ENCODE measurements at places on chromosomes 5 and 9.

DNA sequence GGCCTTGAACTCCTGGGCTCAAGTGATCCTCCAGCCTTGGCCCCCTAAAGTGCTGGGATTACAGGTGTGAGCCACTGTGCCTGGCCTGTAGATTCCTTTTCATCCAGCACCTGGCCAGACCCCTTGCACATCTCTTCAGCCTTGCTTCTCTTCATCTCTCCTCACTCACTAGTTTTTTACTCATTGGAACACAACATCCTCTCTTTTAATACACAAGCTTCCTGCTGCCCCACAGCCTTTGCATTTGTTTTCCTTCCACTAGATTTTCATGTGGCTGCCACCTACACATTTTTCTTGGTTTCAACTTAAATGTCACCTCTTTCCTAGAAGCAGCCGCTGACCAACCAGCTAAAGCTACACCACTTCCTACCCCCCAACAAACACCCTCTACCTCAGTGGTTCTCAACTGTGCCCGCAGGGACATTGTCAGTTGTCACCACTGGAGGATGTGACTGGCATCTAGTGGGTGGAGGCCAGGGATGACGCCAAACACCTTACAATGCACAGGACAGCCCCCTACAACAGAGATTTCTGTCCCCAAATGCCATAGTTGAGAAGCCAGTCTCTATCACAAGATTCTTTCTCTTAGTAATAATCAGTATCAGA is 33.7 kb downstream of the HAVCR1 start:
- no peak for DNase-seq

DNA sequence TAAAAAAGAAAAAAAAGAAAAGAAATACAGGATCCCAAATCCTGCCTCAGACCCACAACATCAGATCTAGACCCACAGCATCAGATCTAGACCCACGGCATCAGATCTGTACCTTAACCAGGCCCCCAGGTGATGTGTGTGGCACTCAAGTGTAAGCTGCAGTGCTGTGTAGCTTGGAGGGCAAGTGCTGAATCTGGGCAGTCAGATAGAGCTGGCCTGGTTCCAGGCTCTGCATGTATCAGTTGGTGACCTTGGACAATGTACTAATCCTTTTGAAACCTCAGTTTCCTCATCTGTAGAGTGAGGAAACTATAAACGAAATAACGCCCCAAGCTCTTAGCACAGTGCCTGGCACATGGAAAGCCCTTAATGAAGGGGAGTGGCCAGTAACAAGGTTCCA is 16.7 kb downstream of the COL15A1 start:
- no peak for DNase-seq

GRCh38 chr5:97838214-97838613 is 655.2 kb upstream of the RIOK2 start:
- DNase-seq, result no peak

GRCh38 chr5:179866241-179867078 is 7.8 kb upstream of the MRNIP start:
- no peak for DNase-seq

DNA sequence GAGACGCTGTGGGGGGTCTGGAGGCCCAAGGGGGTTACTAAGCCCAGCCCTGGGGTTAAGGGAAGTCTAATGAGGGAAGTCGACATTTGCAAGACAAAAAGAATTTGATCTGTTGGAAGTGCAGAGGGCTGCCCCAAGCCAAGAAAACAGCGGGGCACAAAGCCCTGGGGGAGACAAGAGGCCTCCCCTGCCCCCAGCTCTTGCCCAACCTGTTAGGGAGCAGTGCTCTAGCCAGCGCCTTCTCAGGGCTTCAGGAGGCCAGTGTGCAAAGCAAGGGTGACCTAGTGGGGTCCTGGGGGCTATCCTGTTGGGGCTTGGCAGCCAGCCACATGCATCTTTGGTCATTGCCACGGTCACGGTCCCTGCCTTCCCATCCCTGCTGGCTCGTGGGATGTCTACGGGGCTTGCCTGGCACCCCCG is 25.2 kb downstream of the GFI1B start:
- no peak for DNase-seq

GRCh38 chr5:105754056-105754455 is 1916.7 kb downstream of the EFNA5 start:
- DNase-seq, result no peak

DNA sequence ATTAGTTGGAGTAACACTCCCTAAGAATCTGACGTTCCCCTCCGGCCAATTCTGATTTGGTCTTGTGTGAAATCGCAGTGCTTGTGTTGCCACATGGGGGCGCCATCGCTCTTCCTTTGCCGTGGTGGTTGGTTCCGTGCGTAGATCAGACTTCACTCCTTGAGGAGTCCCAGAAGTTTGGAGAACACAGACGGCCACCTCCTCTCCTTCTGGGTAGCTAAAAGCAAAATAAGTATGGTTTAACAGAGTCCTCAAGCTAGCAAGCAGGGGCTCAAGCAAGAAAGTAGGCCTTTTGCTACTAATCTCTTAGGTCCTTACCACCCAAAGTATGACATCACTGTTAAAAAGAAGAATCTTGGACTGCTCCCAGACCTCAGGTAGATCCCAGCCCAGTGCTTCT is 59.5 kb downstream of the HSPA4 start:
- DNase-seq, result peak; percentile 56

- no peak for DNase-seq
Observed at GRCh38 chr9:110975278-110975677, 63.0 kb downstream of the LPAR1 start.

DNA sequence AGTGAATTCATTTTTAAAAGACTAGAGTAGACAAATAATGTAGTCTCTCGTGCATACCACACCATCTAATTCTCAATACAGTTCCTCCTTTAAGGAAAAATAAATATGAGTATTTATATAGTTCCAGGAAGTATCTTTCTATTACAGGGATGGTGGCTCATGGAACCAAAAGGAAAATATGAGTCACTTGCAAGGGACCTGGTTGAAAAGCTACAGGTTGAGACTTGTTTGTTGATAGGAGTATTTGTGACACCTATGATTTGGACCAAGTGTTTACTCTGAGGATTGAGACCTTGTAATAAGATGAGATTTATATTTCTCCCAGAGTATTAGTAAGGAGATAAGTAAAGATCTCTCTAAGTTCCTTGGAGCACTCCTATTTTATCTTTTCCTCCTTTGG is 67.4 kb downstream of the CDO1 start:
- no peak for DNase-seq

- DNase-seq, result no peak
Observed at GRCh38 chr5:179154991-179155955, 95.1 kb downstream of the ZNF354C start.

GRCh38 chr5:9209846-9210492 is 335.9 kb downstream of the SEMA5A start:
- no peak for DNase-seq

GRCh38 chr5:71836084-71836483 is 117.0 kb downstream of the CARTPT start:
- DNase-seq, result no peak

- no peak for DNase-seq
Observed at GRCh38 chr5:139969318-139969717, 73.8 kb downstream of the NRG2 start.

DNA sequence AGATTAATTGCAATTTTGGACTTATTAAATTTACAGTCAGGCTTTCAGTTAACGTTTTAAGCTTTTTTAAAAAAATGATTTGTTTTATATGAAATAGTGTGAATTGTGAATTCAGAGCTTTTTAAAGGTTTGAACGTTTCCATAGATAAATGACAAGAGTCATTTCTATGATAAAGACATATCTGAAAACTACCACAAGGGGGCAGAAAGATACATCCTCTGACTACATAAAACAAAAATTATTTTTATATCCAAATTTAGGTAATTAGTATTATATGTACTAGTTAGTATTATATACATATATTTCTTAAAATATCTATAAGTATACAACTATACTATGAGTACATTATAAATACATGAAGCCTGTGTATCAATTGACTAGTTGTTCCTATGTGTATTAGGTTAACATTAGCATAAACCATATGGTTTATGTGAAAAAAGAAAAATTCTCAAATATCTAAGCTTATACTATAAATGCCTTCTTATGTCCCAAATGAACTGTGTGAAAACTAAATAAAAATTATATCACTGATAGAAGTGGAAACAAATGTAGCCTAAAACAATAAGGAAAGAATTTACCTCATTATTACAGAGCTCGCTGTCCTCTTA is 155.2 kb downstream of the MEF2C start:
- no peak for DNase-seq

- DNase-seq, result no peak
Observed at GRCh38 chr9:3865141-3865772, 339.5 kb upstream of the RFX3 start.

DNA sequence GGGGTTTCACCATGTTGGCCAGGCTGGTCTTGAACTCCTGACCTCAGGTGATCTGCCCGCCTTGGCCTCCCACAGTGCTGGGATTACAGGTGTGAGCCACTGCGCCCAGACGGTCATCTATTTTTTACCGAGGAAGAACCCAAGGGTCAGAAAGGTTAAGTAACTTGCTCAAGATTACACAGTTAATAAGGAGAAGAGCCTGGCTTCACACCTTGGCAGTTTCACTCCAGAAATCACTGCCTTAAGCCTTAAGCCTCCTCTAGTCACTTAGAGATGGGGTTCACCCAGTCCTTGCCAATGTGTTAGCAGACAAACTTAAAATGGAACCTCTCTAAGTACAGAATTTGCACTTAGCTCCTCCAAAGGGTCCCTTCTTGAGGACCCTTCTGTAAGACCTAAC is 116.3 kb downstream of the PTTG1 start:
- DNase-seq, result no peak

GRCh38 chr5:816176-816575 is 31.6 kb upstream of the ZDHHC11B start:
- no peak for DNase-seq

DNA sequence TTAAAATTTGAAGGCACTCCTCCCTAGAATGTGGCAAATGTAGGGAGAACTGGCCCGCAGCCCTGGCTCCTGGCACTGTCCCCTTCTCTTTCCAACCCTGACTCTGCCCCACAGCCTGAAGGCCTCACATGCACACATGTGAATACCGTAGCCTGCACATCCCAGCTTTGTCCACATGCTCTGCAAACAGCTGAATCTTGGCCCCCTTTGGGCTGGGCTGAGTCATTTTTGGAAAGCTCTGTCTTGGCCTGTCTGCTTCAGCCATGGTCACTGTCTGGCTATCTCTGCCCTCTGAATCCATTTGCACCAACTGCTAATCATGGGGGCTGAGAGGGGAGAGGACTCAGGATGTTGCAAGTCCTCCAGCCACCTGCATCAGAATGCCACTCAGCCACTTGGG is 22.1 kb upstream of the GALNT10 start:
- no peak for DNase-seq

DNA sequence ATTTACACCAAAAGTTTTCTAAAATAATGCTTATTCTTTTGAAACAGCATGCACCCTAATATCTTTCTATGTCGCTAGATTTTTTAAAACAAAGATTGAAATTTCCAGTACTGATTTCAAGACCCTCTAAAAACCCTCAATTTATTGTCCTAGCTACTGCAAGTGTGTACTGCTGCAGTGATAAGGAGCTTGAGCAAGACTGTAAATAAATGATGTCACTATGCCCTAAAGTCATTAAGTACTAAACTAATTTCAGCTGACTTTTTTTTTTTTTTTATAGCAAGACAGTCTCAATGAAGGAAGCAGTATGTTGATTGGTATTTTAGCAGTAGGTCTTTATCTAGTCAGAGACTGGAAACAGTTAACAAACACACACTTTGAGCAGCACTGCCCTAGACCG is 12.2 kb upstream of the MIER3 start:
- no peak for DNase-seq

GRCh38 chr9:71762900-71763653 is 5.2 kb downstream of the CEMIP2 start:
- DNase-seq, result no peak

DNA sequence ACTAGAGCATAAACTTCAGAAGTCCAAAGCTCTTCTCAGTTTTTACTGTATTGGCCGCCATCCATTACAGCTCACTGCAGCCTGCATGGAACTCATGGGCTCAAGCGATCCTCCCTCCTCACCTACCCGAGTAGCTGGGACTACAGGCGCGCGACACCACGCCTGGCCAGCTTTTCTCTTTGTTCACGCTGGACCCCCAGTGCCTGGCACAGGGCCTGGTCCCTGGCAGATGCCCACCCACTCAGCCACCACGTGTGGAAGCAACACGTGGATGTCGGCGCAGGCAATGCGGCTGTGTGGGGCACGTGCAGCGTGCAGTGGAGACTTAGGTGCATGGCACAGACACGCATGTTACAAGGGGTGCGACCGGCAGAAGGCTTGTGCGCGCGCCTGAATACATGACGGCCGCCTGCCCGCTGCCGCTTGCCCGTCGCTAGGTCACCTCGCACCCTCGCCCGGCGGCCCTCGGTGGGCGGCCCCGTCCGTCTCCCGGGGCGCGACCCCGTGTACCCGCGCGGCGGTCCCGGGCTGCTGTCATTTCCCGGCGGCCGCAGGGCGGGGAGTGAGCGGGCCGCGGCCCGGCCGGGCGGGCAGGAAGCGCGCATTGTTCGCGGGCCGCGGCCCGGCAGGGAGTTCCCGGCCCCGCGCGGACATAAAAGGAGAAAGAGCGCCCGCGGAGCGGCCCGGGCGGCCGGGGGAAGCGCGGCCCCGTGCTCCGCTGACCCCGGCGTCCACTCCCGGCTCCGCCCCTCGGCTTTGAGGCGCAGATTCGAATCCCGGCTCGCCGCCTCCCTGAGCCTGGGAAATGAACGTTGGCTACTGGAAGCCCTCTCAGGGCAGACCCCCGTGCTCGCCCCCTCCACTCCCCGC is 24.1 kb upstream of the PTGS1 start:
- DNase-seq, result no peak

DNA sequence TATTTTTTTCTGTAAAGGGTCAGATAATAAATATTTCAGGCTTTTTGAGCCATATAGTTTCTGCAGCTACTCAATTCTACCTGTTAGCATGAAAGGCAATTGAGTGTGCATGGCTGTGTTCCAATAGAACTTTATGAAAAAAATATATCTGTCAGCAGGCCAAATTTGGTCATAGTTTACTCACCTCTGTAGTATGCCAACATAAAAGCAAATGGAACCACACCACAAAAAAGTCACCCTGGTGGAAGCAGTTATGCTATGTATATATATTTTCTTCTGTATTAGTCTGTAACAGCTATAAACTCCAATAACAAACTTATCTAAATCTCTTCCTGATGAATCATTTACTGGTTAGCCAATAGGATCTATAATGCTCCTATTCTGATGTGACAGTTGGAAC is 3.4 kb downstream of the SLC38A9 start:
- DNase-seq, result no peak
